ENCODE measurements at places on chromosomes 16 and 17. TPM values are rescaled to one million over a fixed set of nuclear protein-coding genes. Genes with fewer than 3 reads are reported as not detected.
A peak's percentile ranks its signal among the peaks of the same experiment; 100 is the strongest.

Gene MAF
- total RNA-seq, result 148 TPM

GRCh38 chr16:76661691-76662235, 384.6 kb downstream of the CNTNAP4 start:
- no peak for DNase-seq

GRCh38 chr16:28879261-28879840, 1.1 kb downstream of the ATP2A1 start:
- no peak for DNase-seq

DNA sequence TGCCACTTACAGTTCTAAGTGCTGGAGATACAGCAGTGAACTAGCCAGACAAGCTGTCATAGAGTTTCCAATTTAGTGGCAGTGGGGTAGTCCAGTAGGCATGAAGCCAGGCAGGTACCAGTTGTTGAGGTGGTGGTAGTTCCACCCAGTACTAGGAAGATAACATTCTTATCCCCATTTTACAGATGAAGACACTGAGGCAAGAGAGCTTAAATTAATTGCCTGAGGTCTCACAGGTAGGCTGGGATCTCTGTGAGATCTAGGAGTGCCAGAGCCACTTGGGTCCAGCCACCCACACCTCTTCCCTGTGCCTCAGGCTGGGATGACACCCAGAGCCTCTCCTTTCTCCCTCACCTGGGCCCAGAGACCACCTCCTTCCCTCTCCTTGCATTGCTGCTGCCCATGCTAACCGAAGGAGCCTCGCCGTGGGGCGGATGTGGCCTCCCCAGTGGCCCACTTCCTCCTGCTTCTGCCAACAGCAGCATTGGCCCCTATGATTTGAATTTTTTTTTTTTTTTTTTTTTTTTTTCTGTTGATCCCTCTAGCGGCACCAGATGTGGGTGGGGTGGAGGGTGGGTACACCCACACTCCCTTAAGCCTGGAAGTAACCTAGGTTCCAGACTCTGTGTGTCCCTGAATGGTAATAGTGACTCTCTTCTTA, 114.0 kb downstream of the PRKCB start:
- DNase-seq, result peak; percentile 40

Gene SLC12A3
- total RNA-seq, result not detected

DNA sequence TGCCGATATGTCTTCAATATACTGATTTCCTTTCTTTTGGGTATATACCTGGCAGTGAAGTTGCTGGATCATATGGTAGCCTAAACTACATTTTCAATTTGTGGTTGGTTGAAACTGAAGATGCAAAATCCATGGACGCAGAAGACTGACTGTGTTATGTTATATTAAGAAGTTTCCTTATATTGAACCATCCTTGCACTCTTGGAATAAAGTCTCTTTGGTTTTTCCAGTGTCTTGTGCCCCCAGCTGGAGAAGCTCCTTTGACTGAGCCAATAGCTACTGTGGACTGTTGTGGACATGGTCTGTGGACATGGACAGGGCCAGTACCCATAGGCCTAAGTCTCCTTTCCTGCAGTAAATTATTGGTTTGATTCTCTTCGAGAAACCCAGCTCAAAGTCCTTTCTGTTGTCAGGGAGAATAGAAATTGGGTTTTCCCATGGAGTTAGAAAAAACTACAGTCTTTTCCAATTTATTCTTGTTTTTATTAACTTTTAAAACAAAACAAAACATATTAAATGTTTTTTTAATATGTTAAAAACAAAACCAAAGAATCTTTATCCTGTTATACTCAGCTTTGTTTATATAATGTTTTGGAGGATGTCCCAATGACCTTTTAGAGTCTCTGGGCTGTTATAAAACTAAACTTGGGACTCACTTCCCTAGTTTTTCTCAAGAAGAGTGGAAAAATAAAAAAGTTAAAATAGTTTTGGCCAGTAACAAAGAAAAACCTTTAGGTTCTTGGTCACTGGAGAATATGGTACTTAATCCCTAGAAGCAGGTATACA, 15.2 kb upstream of the IL34 start:
- no peak for DNase-seq

- DNase-seq, result no peak
Observed at GRCh38 chr17:8806926-8807550, 7.9 kb upstream of the MFSD6L start.

GRCh38 chr16:87648236-87648635, 45.9 kb downstream of the JPH3 start:
- DNase-seq, result no peak

Gene KCNG4
- total RNA-seq, result not detected

DNA sequence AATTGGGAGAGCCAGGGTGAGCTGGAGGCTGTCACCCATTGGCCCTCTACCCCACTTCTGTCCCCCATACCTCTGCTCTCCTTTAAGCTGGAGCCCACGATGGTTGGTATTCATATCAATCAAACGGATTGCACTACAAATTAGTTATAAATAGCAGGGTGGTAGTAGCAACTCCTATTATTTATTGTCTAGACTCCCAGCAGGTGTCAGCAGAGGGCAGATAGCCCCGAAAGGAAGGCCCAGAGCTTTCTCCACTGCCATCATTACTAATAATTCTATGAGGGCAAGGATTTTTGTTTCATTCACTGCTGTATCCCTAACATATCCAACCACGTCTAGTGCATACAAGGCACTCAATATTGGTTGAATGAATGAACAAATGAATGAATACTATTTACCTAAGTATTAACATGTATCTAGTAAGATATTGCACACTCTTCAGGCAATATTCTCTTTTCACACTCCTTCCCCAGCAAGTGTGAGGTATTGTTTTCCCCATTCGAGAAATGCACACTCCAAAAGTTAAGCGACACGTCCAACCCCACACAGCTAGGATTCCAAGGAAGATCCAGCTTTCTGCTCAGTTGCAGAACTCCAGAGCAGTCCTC, 6.3 kb downstream of the C17orf50 start:
- DNase-seq, result peak; percentile 18

DNA sequence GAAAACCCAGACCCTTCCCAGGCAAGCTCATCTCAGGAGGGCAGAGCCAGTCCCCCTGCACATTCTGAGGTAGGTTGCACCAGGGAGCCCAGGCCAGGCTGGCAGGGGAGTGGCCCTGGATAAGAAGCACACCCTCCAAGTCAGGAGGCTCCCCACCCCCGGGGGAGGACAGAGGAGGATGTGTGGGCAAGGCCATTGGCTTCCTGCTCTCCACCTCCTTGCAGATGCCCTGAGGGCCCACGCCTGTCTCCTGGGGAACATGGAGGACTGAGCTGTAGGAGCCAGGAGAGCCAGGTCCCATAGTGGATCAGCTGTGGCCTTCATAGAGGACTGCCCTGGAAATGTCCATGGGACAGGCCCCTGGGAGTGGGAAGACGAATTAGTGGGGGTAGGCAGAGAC, 126.7 kb downstream of the IRF8 start:
- DNase-seq, result no peak

- DNase-seq, result no peak
Observed at GRCh38 chr16:74950511-74950910, 34.4 kb downstream of the WDR59 start.

Gene KIF19
- not detected for total RNA-seq

DNA sequence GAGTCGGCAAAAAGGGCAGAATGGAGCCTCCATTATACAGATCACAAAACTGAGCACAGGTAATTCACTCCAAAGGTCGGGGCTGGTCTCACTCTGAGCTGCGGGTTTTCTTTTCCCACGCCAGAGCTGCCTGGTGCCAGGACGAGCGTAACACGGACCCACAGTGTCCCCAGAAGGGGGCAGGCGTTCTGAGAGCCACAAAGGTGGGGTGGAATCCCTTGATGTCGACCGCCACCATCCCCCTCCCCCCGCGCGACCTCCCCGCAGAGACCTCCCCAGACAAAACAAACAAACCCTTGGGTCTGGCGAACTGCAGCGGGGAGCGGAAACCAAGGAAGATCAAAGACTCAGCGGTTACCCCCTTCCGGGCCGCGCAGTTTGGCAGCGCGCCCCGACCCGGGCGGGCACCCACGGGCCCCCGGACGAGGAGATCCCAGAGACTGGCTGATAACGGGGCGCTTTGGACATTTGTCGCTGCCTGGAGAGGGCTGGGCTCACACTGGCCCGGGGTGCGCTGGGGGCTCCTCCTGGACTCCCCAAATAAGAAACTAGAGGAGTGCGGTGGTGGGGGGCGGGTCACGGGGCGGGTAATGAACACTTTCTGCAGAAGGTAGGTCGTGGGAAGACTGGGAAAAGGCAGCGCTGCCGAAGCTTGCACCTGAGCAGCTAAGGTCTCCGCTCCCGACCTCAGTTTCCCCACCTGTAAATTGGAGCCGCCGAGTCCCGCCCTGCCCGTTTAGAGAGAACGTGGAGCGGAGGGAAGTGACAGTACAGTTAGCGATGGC, 664 bp upstream of the NKD1 start:
- DNase-seq, result peak; percentile 64
